ENCODE measurements at places on chromosomes 16 and 17. TPM values are rescaled to one million over a fixed set of nuclear protein-coding genes. Genes with fewer than 3 reads are reported as not detected.

QPRT gene
- 0.64 TPM for total RNA-seq

TERB1 gene
- total RNA-seq: not detected

TP53TG3 gene
- total RNA-seq: not detected

TEKT3 gene
- total RNA-seq: not detected

SPATA32 gene
- total RNA-seq: 0.39 TPM

LGALS9B gene
- total RNA-seq: not detected

MYH8 gene
- not detected for total RNA-seq

OTOP3 gene
- not detected for total RNA-seq

All from activated B cell treated with CpG ODN at 0.5 μM for 24 hours (primary cell).